ENCODE measurements at places on chromosomes 5 and 9.

DNA sequence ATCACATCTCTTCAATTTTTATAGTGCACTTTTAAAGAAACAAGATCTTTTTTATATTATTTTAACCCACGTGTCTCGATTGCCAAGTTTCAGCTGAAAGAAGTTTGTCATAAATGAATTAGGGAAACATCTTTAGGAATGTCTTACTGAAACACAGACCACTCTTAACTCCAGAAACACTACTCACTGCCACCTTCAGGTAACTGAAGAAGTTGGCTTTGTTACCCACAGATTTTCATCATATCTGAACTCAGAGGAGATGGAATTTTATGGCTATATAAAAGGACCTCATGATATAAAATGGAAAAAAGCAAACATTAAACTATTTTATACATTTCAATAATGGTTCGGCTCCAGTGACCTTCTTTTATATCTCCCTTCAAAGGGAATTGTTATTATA, 158.0 kb downstream of the SEMA5A start:
- no peak for DNase-seq

- DNase-seq = no peak
Observed at GRCh38 chr5:32426440-32427151, 17.9 kb downstream of the ZFR start.

GRCh38 chr9:110933350-110934001, 104.8 kb downstream of the LPAR1 start:
- no peak for DNase-seq

DNA sequence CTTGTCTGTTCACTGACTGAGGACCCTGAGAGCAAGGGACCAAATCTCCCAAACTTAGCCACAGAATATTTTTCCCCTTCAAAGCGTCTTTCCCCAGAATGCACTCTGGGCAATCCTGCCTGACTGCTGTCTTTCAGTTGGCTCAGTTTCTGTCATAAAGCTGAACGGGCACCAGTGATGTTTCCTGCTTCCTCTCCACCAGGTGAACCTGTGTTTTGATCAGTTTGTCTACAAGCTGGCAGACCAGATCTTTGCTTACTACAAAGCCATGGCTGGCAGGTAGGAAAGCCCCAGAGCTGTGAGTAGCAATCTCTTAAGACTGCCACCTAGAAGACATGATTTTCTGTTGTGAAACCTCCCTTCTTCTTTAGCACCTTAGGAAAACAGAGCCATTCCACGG, 61.8 kb downstream of the CYFIP2 start:
- no peak for DNase-seq

- DNase-seq = no peak
Observed at GRCh38 chr5:59187857-59188256, 605.0 kb downstream of the RAB3C start.

- no peak for DNase-seq
Observed at GRCh38 chr5:107969847-107970246, 299.1 kb upstream of the EFNA5 start.

GRCh38 chr5:5430136-5430535, 7.7 kb downstream of the ICE1 start:
- DNase-seq = no peak

GRCh38 chr9:27945386-27945785, 372.1 kb upstream of the C9orf72 start:
- DNase-seq = no peak

DNA sequence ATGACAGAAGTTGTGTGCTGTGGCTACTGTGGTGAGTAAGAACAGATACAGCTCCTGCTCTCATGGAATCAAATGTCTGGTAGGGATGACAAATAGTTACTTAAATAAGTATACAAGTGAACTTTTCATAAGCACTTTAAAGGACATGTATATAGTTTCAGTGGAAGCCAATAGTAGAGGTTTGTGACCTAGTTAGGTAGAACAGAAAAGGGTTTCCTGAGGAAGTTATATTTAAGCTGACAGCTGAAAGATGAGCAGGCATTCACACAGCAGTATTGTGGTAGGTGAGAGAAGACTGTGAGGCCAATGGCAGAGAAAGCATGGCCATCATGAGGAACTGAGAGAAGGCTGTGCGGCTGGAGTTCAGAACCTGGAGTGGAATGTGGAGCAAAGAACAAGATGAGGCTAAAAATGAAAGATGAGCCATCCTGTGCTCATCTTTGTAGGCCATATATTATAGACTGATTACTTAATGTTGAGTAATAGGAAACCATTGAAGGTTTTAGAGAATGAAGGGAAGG, 15.4 kb downstream of the FAM174A start:
- DNase-seq = no peak

Data from SW480 (cell line).